Activated CD4-positive, alpha-beta T cell treated with anti-CD3 and anti-CD28 coated beads, Interleukin-2, amount 50 U/mL, for 16 hours (primary cell): ENCODE measurements at places on chromosomes 1 and 21.

- DNase-seq = no peak
Observed at GRCh38 chr1:45887156-45887842, 83.9 kb downstream of the MAST2 start.

- DNase-seq = peak; percentile 89
Observed at GRCh38 chr1:2300004-2300771, 72.1 kb downstream of the SKI start.

- peak; percentile 68 for DNase-seq
Observed at GRCh38 chr1:66374148-66374547, 159.8 kb upstream of the SGIP1 start.

GRCh38 chr21:44732956-44733355 lies 21.6 kb upstream of the TSPEAR start:
- DNase-seq = no peak

DNA sequence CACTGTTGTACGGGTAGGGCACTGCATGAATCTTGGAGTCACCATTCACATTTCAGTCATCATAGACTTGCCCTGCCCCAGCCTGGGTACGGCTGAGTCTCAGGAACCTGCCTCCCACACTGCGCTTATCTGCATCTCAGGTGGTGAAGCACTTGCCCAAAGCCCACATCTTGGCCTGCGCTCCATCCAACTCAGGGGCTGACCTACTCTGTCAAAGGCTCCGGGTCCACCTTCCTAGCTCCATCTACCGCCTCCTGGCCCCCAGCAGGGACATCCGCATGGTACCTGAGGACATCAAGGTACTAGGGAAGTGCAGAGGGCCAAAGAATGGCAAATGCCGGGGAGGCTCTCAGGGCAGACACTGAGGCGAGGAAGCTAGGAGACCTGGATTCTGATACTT lies 11.7 kb downstream of the RHOC start:
- DNase-seq = no peak
